Inflammatory macrophage treated with lipopolysaccharide for 1 hour (primary cell): ENCODE measurements at places on chromosomes 5 and 9.

DNA sequence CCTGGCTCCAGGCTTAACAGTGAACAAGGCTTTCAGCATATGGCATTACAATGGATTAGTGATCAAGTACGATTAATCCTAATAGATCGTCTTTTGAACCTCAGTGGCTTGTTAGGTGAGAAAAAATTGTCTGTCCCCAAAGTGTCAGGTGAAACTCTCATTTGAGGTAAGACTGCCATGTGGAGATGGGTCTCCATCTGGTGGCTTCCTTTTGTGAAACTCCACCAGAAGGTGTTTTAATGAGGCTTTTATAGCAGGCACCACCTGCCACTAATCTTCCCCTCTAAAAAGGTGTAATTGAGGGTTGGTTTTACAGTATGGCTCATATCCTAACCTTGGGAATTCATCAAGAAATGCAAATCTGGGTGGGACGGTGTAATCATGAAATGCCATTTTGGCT, 471.1 kb upstream of the MPDZ start:
- DNase-seq = no peak

- DNase-seq = no peak
These were observed 181.4 kb downstream of the GDNF start for GRCh38 chr5:37658440-37658839.

- no peak for DNase-seq
These were observed 3.0 kb downstream of the GOLM1 start for GRCh38 chr9:86096386-86096785.

- peak; percentile 9 for DNase-seq
These were observed 299.4 kb downstream of the COX7C start for GRCh38 chr5:86917117-86917579.

- no peak for DNase-seq
These were observed 55.6 kb downstream of the PTPDC1 start for GRCh38 chr9:94139672-94140417.

DNA sequence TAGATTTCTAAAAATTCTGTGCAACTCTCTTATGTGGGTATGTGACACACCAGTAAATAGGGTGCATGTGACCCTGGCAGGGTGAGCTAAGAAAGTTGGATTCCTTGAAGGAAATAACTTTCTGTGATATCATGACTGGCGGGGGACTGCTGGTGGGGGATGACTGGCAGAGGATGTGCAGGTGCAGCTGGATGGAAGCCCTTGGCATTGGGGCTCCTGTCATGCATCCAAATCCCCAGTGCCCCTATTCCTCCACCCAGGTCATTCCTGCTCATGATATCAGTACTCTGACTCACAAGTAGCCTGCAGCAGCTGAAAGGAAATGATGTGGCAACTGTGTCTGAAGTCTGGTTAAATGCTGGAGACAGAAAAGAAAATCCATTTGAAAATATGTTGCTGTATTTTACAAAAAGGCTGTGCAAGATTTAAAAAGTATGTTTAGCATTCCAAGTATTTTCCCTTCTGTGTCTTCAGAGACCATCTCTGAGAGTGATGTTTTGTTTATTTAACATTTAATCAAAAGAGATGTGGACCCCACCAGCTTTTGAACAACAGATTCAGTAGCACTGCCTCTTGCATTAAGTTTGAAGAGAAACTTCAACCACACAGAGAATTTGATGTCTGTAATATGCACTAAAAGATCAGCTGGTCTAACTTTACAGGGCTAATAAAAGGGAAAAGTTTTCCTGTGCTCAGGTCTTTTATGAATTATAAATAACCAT, 17.9 kb upstream of the ZSWIM6 start:
- peak; percentile 58 for DNase-seq

DNA sequence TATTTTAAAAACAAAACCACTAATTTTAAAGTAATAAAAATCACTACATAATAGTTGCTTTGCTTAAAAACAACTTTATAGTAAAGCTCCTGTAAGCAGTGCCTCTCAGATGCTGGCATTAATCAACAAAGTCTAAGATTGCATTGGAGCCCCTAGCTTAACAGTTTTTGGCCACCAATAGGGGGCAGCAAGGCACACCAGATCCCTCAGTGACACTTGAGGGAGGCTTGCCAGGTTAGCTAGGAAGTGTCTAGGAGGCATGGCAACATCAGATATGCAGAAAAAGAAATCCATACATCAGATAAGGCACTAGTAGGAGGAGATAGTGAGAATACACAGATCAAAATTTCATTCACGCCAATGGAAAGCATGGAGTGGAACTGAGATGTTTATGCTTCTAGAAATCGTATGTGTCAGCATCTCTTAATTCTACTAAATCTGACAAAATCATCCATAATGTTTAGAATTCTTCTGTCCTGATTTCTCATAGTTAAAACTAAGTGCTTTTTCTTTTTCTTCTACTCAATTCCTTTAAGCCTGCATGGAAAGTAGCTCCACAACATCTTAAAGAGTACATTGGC, 73.6 kb upstream of the PAM start:
- DNase-seq = peak; percentile 29

DNA sequence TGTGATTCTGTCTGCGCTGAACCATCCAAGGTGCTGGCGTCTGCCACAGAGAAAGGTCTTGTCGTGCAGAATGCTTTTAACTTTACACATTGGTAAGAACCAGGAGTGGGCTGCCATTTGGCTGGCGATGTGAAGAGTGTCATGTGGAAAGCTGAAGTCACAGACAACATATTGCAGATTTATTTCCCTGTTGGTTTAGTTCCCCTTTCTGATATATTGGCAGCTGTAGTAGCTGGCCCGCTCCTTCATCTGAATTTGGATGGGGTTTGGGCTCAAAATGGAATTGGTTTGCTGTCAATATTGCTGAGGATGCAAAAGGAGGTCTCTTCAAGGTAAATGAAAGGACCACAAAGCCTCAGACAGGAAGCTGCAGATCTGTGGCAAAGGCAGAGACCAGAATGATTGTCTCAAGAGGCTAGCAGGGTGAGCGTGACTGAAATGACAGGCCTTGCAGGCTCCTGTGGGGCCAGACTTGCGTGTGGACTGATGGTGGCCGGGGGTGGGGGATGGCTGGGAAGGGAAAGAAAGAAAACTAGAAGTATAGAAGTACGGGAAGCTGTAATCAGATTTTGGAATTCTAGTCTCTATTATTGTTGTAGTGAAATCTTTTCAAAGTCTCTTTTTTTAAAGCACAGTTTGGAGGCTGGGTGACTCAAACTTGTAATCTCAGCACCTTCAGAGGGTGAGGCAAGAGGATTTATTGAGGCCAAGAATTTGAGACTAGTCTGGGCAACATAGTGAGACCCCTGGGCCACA, 25.1 kb upstream of the CD180 start:
- peak; percentile 83 for DNase-seq

DNA sequence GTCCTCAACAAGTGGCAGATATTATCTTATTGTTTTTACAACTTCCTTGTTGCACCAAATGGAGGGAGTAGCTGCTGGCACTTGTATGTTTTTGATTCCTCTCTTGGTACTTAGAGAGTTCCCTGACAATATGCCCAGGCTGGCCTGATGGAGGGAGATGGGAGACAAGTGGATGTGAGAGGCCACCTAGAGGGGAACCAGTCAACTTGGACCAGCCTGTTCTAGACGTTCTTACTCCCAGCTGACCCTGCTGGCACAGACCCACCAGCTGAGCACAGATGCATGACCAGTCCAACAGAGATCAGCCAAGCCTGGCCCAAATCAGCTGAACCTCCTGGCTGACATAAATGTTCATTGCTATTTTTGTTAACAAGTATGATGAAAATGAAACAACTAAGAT, 60.9 kb upstream of the GDNF start:
- no peak for DNase-seq

DNA sequence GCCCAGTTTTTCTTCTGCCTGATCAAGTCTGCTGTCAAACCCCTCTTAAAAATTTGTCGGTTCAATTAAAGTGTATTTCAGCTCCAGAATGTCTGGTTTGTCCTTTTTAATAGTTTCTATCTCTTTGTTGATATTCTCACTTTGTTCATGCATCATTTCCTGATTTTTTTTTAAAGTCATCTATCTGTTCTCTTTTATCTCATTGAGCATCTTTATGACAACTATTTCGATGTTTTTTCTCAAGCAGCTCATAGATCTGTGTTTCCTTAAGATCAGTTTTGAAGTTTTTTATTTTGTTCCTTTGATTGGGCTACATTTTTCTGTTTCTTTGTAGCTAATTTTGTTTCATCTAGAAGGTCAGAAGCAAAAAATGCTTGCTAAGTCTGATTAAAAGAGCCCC, 53.7 kb downstream of the FGD3 start:
- DNase-seq = no peak

GRCh38 chr5:134447815-134448520, 36.3 kb upstream of the CDKN2AIPNL start:
- DNase-seq = no peak

- DNase-seq = no peak
These were observed 628.7 kb upstream of the ZNF608 start for GRCh38 chr5:125375143-125375542.

GRCh38 chr5:79898611-79899010, 92.5 kb downstream of the MTX3 start:
- no peak for DNase-seq

DNA sequence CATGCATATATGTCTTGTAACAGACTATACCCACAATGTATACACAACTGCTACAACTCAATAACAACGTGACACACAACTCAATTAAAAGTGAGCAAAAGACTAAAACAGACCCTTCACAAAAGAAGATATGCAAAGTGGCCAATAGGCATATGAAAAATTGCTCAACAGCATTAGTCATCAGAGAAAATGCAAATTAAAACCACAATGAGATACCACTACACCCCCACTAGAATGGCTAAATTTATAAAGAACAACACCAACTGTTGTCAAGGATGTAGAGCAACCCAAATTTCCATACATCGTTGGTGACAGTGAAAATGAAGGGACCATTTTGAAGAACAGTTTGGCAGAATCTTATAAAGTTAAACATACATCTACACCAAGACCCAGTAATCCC, 38.9 kb downstream of the GABRB2 start:
- DNase-seq = no peak

GRCh38 chr5:150328515-150328914, 25.8 kb upstream of the ARSI start:
- no peak for DNase-seq

DNA sequence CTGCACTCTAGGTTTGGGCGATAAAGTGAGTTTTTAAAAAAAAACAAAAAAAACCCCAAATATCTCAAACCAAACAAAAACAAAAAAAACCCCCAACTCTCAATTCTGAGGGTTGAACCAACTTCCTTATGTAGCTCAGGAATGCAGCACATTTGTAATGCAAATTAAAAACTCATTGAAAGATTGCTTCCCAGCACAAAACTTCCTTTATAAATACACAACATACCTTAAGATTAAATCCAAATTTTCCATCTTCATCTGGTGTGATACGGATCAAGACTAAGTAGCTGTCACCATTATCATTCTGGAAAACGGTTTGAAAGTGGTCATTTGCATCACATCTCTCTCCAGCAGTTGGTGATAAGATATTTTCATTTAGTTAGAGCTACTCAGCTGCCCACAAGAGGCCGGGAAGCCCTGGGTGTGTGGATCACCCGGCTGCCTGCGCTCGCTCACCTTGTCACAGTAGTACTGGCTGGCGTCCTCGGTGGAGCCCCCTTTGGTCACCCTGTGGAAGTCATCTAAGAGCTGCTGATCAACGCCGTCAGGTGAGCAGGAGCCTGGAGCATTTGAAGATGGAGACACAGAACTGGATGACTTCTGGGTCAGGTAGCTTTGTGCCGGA, 88.2 kb downstream of the PTPN3 start:
- DNase-seq = no peak

GRCh38 chr9:129027685-129028191, 393 bp downstream of the SH3GLB2 start:
- DNase-seq = no peak

- no peak for DNase-seq
These were observed 86.4 kb downstream of the ARRDC3 start for GRCh38 chr5:91296674-91297143.

DNA sequence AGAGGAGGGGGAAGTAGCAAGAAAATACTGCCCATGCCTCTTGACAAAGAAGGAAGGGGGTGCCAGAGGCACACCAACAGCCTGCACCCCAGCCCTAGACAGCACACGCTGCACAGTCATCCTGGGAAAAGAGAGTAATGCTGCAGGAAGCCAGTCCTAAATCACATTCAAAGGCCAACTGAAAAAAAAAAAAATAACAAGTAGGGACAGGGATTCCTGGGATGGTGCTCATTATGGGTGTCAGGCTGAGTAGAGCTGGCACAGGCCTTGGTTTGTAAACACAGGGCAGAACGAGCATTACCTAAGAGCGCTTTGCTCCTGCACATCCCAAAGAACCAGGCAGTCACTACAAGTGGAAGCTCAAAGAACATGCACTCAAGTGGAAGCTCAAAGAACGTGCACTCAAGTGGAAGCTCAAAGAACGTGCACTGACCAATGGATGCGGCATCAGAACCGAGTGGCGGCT, 7.8 kb downstream of the RAPGEF1 start:
- no peak for DNase-seq

- DNase-seq = peak; percentile 71
These were observed at the start of gene FAM13B for GRCh38 chr5:138032572-138033385. Gene FAM13B, minus strand, starts transcription at chr5:138033079. Its CDS starts 13,968 bp downstream, at chr5:138019111.

DNA sequence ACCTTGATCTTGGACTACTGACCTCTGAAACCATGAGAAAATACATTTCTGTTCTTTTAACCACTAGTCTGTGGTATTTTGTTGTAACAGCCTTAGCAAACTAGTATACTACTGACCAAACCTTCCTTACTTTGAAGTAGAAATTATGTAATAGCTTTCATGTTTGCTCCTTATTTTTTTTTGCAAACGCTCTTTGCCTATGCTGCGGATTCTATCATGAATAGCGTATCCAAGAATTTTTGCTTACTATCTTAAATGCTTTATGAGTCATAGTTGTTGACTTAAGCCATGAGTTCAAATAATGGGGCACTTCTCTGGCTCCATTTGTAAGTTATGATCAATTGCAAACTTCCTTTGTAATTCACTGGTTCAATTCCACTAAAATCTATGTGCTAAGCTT, 154.8 kb upstream of the CYLC2 start:
- DNase-seq = no peak

DNA sequence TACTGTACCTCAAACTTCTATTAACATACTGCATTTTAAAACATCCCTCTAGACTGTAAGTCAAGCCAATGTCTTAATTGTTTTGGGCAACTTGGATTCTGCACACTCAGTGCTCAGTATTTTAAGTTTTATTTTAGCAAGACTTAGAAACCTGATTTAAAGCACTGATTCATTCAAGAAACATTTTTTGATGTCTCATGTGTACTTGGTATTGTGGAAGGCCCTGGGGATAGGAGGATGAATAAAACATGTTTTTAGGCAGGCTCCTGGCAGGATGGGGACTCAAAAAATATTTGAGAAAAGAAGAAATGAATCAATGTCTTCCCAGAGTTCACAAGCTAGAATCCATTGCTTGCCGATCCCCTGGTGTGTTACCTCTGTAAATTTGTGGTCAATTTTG, 334.0 kb upstream of the PUM3 start:
- no peak for DNase-seq
